ENCODE measurements at places on chromosomes 13 and 19.

GRCh38 chr13:38582133-38582532 lies 104.7 kb upstream of the FREM2 start:
- no peak for DNase-seq

GRCh38 chr19:20444202-20444885 lies 121.2 kb downstream of the ZNF737 start:
- no peak for DNase-seq

GRCh38 chr13:111046590-111047141 lies 68.4 kb upstream of the ARHGEF7 start:
- no peak for DNase-seq

- no peak for DNase-seq
Observed at GRCh38 chr19:38739440-38740256, 4.6 kb downstream of the CAPN12 start.

GRCh38 chr13:114112826-114113322 lies 19.5 kb downstream of the RASA3 start:
- DNase-seq = no peak

- no peak for DNase-seq
Observed at GRCh38 chr13:111657013-111657412, 336.6 kb downstream of the TEX29 start.

GRCh38 chr19:39448271-39448670 lies 2.9 kb downstream of the SUPT5H start:
- DNase-seq = no peak

- DNase-seq = no peak
Observed at GRCh38 chr13:40472427-40473220, 193.8 kb downstream of the FOXO1 start.

DNA sequence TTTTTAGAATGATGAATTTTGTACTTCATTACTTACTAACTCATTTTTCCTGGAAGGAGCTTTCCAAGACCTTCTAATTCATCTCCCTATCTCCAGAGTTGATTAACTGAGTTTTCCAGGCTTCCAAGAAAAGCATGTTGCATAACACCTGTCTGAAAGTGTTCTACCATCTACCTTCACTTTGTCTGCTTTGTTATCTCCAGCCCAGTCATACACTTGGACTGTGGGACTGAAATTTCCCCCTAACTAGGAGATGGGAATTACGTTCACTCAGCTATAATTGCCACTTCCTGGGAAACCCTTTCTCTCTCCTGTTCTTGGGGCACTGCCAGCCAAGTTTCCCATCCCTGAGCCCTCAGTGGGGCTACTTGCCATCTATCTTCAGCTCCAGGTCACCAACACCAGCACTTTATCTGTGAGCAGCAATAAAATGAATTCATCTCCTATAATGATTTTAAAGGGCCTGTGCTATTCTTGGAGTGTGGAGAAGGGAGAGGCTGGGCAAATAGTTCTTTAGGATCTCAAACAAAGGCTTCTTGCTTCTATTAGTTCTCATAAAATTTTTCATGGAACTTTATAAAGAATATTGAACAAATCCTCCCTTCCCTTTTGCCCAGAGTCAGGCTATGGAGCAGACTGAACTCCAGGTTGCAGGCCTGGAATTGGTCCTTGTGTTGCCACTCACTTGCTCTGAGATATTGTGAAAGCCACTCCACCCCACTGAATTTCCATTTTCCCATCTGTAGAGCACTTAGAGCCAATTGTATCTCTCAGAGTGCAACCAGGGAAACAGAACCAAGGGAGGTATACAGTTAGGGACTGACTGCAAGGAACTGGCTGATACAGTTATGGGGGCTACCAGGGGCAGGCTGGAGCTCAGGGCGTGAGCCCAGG lies 17.8 kb upstream of the ATP12A start:
- no peak for DNase-seq

DNA sequence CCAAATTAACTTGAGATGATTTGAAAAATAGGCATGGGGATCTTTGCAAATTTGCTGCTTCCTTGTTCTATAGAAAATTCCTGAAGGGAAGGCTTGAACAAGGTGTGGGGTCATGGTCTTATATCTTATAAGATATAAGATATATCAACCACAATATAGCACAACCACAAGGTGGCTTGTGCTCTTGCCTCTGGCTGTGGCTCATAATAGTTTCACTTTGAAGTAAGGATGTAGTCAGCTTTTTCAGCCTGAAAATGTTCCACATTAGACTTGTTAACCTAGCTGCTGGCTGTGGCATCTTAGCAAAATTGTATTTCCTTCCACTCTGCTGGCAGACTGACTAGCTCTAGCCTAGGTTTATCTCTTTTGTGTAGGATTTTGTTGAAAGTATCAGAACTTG lies 169.7 kb downstream of the KLF5 start:
- no peak for DNase-seq

- DNase-seq = no peak
Observed at GRCh38 chr13:21075011-21075378, 13.6 kb upstream of the LATS2 start.

- no peak for DNase-seq
Observed at GRCh38 chr13:24152292-24153214, 8.0 kb upstream of the SPATA13 start.

- no peak for DNase-seq
Observed at GRCh38 chr13:31045286-31046081, 113.0 kb downstream of the TEX26 start.

- DNase-seq = no peak
Observed at GRCh38 chr19:47227352-47228167, 3.4 kb downstream of the BBC3 start.

GRCh38 chr19:32219392-32219791 lies 126.0 kb upstream of the ZNF507 start:
- DNase-seq = no peak

DNA sequence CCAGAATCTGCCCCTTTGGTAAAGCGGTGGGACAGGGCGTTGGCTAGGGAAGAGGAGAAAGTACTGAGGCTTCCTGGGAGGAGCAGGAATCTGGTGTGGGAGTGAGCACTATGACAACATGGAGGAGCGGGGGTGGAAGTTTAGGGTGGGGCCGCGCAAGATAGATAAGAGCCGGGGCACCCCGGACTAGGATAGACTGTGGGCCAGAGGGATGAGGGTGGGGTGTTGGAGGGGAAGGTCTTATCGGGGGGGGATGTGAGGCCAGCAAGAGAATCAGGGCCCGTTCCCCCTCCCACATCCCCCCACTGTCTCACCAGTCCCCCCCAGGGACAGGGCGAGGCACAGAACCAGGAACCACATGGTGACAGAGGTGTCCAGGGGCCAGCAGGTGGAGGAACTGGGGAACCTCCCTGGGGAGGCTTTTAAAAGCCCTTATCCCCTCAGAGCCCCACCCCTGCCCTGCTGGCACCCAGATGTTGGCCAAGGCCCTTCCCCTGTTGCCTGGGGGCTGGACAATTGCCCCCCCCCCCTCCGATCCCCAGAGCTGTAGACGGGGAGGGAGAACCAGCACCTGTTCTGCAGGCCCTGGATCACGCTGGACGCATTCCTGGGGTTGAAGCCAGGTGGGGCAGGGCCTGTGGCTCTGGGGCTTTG lies at the start of gene KLK1:
Gene KLK1 (minus strand): TSS at position 399 of the 654 bp plus-strand sequence. CDS start 39 bp downstream, at position 360.
- no peak for DNase-seq

DNA sequence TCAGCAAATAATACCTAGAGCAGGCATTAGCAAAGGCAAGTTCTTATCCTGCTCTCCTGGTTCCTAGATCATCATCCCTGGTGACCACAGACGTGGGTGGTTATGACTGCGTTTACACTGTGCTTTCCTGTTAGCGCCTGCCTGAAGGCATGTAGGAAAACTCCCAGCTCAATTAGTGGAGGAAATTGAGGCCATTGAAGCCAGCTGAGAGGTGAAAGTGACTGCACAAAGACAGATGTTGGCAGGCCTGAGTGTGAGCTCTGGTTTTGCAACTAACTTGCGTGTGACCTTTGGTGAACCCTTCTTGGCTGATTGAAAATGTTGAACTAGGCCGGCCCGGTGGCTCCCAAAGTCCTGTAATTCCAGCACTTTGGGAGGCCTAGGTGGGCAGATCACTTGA lies 17.5 kb upstream of the NWD1 start:
- DNase-seq = no peak

GRCh38 chr19:6887316-6887715 lies at the start of gene ADGRE1:
Gene ADGRE1 (plus strand): TSS chr19:6887579. CDS start chr19:6887609, 30 bp downstream.
- no peak for DNase-seq

GRCh38 chr19:16136185-16136999 lies 7.1 kb upstream of the HSH2D start:
- DNase-seq = no peak

DNA sequence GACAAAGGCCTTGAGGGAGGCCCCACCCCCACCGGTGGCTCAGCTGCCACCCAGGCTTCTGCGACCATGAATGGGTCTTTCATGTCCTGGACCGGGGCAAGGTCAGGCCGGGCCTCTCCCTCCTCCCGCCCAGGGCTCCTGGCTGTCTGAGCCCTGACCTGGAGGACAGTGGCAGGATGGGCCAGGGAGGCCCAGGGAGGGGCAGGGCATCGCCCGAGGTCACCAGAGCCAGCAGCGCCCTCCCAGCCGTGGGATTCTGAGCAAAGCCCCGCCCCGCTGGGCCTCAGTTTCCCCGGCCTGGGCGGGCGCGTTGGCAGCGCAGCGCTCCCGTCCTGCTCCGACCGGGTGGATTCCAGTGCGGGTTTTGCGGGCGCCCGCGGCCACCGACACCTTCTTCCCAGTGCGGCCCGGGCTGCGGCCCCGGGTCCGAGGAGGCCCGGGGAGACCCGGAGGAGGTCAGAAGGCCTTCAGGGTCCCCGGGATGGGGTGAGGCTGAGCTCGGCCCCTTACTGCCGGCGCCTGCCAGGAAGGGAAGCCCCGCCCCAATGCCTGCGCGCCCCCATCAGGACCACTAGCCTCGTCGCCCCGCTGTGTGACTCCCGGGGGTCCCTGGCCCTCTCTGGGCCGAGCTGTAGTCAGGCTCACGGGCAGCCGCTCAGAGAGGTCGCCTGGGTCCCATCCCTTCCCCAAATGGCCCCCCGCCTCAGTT lies 24.6 kb upstream of the SEMA6B start:
- DNase-seq = no peak

- DNase-seq = no peak
Observed at GRCh38 chr19:1264801-1265614, 4.1 kb upstream of the CIRBP start.

- peak; percentile 27 for DNase-seq
Observed at GRCh38 chr13:75788481-75788981, 152.4 kb downstream of the LMO7 start.

GRCh38 chr13:95480791-95481780 lies 71.4 kb upstream of the CLDN10 start:
- no peak for DNase-seq

- DNase-seq = no peak
Observed at GRCh38 chr19:9878511-9879196, 43.5 kb downstream of the PIN1 start.

DNA sequence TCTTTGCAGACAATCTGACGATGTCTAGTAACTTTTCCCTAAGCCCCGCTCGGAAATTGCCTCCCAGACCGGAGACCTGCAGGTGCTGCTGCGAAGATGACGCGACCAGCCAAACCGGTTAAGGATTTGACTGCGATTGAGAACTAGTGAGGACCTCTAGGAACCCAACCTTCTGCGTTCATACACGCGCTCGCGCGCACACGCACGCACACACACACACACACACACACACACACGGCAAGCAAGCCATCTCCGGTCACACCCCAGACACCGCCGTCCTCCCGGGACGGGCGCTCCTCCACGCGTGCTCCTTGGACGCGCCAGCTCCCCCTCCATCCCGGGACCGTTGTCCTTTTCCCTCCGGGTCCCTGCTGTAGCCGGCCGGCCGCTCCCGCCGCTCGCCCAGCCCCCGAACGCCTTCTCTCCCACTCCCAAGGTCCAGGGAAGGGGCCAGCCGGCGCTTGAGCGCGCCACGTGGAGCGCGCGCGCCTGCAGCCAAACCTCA lies 1.2 kb downstream of the TBC1D4 start:
- no peak for DNase-seq

- no peak for DNase-seq
Observed at GRCh38 chr13:49441846-49442245, 2.0 kb downstream of the CAB39L start.

DNA sequence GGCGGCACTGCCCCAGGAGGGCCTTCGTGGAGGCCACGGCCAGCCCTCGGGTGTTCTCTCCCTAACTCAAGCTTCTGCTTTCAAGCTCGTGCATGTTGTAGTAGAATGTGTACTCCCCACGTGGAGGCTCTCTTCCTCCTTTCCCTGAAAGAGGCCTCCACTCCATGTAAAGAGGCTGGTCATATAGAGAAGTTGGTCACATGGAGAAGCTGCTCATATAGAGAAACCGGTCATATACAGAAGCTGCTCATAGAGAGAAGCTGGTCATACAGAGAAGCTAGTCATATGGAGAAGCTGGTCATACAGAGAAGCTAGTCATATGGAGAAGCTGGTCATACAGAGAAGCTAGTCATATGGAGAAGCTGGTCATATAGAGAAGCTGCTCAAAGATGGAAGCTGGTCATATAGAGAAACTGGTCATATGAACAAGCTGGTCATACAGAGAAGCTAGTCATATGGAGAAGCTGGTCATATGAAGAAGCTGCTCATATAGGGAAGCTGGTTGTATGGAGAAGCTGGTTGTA lies 152.5 kb downstream of the COL4A1 start:
- DNase-seq = no peak

DNA sequence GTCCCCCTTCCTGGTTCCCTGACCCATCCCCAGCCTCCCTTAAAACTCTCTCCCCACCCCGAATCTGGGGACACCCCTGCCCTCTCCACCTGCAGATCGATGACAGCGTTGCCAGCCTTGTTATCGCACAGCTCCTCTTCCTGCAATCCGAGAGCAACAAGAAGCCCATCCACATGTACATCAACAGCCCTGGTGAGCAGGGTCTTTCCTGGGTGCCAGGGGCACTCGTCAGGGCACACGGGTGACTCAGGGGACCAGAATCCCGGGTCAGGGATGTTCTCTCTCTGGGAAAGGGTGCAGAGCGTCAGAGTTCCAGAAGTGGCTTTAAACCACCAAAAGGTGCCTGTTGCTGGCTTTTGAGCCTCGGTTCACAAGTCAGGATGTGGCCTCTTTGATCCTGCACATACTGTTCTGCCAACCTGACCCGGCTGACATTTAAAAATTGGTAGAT lies 1.0 kb downstream of the CLPP start:
- DNase-seq = no peak

DNA sequence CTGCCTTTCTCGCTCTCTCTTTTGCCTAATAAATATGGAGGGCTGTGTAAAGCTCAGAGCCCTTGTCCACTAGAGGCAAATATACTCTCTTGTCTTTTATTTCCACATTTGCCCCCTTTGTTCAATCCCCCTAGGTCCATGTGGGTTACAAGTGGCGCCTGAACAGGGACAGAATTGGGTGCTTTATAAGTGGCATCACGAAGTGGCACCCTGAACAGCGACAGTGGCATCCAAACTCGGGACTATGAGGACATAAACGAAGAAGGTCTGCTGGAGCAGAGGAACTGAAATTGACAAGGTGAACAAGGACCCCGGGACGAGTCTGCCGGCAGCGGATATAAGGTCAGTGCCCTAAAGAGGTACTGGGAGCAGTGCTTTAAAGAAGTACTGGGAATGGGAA lies 4.3 kb upstream of the ZNF610 start:
- no peak for DNase-seq

GRCh38 chr13:33100886-33101285 lies 84.7 kb downstream of the KL start:
- no peak for DNase-seq
